Fibroblast of upper back skin (primary cell): ENCODE measurements at places on chromosomes 7 and 10.

DNA sequence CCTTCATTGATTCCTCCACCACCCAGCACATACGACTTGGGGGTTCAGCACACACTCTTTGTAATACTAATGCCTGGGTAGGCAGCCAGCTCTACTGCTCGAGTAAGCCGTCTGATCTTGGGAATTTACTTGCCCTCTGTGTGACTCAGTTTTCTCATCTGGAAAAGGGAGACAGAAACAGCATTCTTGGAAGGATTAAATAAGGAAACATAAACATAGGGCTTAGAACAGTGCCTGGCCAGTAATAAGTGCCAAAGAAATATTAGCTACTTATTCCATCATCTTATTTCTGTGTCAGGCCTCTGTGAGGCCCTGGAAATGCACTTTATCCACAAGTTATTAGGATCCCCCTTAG is 130.1 kb downstream of the TNS3 start:
- peak; percentile 32 for DNase-seq

DNA sequence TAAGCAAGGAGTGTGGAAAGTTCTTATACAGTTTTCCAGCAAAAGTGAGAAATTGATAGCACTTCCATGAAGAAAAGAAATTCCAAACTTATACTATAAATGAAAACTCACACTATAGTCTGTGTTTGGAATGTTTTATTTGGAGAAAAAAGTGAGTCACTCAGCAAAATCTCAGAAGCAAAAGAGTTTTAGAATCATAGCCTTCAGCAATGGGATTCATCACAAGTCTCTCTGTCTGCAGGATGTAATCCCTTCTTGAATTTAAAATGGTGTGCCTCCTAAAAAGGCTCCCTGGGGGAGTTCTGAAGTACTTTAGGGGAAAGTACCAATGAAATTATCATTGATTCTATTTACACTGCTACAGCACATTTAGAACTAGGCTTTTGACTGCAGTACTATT is 756.4 kb downstream of the XPNPEP1 start:
- DNase-seq: peak; percentile 10

GRCh38 chr7:158680754-158681153 is 23.9 kb downstream of the NCAPG2 start:
- no peak for DNase-seq

DNA sequence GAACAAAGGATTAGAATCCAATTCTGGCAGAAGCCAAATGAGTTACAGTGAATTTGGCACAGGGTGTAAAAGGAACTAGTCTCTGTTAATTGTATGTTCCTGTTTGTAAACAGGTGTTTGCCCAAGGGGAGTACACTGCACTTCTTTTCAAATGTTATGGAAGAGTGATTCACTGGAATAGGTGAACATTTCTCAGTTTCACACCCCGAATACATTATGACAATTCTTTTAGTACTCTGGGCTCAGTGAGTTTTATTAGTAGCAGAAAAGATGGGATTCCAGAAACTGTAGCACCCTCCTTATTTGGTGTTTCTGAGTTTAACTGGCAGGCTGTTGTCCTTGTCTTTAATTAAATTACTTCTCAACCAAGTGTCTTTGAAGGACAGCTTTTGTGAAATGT is 329.2 kb downstream of the BBS9 start:
- no peak for DNase-seq

DNA sequence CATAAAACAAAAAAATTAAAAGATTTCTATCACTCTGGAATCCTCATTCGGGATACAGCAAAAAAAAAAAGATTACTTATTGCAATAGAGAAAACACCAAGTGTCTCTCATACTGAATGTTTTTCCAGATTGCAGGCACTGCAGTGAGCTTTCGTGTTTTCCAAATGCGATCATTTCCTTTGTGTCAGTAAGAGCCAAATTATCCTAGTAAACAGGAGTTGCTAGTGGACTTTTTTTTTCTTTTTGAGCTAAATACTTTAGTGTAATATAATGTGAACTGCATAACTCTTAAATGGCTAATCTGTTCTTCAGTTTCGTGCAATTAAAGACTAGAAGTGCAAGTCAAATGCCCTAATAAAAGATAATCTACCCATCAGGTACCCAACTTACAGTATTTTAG is 44.4 kb upstream of the TOMM7 start:
- DNase-seq: peak; percentile 47

- peak; percentile 88 for DNase-seq
These were observed 589 bp downstream of the LDB1 start for GRCh38 chr10:102119417-102120141.

DNA sequence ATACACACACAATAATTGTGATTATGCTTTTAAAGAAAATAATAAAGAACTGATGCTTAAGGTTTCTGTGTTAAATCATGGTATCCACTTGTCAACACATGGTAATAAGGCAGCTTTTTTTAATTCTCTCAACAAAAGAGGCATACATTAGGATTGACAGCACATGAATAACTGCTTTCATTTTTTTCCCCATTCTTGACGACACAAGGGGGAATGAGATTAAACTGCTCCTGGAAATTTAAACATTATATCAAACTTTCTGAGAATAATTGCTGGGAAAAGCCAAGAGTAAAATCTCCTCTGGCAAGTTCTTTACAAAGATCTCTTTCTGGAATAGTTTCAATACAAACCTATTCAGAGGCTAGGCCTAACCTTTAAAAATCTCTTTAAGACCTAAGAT is 99.0 kb upstream of the GPR22 start:
- DNase-seq: peak; percentile 33

GRCh38 chr10:79116801-79117723 is 48.3 kb downstream of the ZMIZ1 start:
- DNase-seq: no peak

GRCh38 chr7:124328774-124329173 is 295.9 kb upstream of the TMEM229A start:
- no peak for DNase-seq

DNA sequence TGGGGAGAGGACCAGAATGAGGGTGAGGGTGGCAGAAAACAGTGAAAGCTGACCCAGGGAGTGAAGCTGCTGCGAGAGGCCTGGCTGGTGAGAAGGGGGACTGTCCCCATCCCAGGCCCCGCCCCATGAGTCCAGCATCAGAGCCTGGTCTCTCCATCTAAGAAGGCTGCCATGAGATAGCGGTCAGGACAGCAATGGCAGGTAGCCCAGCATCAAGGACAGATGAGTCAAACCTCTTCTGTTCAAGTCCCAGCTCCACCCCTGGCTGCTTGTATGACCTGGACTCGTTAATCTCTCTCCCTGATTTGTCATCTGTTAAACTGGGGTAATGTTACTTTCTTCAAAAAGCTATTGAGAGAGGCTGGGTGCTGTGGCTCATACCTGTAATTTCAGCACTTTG is 22.2 kb downstream of the GPNMB start:
- no peak for DNase-seq

- no peak for DNase-seq
These were observed 83.7 kb downstream of the KIF20B start for GRCh38 chr10:89785095-89785494.

DNA sequence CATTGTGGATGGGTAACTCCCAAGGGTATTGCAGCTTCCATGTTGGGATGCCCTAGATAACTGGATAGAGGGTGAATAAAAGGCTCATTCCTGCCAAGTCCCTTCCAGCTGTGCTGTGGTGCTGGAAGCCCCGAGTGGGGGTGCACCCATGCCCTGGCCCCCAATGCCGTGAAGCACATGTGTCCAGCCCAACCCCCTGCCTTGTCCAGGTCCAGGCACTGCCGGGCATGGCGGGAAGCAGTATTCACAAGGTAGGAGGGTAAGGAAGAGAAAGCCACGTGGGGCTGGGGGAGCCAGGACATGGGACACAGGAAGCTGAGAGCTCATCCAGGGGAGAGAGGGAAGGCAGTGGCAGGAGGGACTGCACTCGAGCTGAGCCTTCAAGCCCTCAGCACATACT is 148.2 kb upstream of the CDCA7L start:
- DNase-seq: no peak

- no peak for DNase-seq
These were observed 6.6 kb upstream of the WDFY4 start for GRCh38 chr10:48678041-48678440.

GRCh38 chr7:20007510-20007909 is 209.7 kb downstream of the MACC1 start:
- DNase-seq: peak; percentile 14

DNA sequence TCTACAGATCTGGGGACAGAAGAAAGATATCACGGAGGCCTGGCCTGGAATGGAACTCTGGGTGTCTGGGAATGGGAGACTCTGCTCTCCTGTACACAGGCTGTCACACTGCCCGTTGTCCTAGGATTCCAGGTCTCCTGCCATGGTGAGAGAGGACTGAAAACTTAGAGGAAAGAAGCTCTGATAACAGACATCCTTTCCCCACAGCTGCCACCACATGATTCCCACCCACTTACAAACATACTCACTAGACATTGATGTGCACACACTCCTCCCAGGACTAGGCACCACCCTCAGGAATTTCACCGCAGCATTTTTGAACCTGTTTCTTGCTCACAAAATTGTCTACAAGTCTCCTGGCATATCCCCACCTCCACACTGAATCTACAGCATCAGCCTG is 5.7 kb downstream of the ZNF92 start:
- peak; percentile 37 for DNase-seq

DNA sequence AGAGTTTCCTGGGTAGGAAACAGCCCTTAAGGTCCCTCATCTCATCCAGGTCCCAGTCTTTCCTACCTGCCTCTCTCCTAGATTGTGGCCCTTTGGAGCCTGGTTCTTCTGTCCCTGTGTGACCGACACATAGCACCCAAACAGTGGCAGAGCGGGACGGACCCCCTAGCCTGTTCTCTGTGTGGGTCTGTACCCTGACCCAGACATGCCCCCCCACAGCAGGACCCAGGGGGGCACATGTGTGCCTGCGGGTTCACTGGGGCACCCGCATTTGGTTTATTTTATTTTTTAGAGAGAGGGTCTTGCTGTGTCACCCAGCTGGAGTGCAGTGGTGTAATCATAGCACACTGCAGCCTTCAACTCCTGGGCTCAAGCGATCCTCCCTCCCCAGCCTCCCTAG is 11.5 kb downstream of the LIMK1 start:
- DNase-seq: no peak

DNA sequence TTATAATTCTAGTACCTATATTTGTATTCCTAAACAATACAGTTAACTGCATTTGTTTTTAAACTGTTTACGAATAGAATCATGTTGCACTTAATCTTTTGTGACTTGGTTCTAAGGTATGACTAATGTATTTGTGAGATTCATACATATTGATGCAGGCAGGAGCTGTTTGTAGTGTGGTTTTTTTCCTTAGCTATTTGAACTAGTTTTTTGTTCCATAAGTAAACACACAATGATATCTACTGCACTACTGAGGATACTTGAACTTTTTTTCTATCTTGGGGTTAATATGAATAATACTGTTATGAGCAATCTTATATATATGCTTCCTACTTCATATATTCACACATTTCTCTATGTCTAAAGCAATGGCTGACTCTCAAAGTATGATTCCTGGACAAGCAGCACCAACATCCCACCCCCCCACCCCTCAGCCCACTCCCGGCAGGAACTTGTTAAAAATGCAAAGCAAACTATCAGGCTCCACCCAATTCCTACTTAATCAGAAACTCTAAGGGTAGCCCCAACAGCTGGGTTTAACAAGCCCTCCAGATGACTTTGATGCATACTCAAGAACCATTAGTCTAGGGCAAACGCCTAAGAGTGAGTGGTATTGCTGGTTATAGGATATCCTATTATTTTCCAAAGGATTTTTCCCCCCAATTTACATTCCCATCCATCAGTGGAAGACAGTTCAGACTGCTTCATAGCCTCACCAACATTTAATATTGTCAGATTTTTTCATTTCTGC is 25.8 kb downstream of the BRAF start:
- no peak for DNase-seq

DNA sequence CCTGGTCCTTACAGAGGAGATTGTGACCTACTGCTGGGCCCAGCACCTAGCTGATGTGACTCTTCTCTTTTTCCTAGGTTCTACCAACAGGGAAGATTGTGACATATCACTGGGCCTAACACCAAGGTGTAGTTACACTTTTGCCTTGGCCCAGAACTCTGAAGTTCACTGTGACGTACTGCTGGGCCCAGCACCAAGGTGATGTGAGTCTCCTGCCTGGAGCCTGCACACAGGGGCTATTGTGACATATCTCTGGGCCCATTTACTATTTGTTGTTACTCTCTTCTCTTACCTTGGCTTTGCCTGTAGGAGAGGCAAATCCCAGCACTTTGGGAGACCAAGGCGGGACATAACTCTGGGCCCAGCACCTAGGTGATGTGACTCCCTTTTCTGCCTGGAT is 23.1 kb upstream of the ZNF107 start:
- no peak for DNase-seq

GRCh38 chr10:35827783-35828182 is 185.7 kb upstream of the FZD8 start:
- DNase-seq: no peak

- no peak for DNase-seq
These were observed 535.1 kb downstream of the PTPRN2 start for GRCh38 chr7:158052381-158053060.

DNA sequence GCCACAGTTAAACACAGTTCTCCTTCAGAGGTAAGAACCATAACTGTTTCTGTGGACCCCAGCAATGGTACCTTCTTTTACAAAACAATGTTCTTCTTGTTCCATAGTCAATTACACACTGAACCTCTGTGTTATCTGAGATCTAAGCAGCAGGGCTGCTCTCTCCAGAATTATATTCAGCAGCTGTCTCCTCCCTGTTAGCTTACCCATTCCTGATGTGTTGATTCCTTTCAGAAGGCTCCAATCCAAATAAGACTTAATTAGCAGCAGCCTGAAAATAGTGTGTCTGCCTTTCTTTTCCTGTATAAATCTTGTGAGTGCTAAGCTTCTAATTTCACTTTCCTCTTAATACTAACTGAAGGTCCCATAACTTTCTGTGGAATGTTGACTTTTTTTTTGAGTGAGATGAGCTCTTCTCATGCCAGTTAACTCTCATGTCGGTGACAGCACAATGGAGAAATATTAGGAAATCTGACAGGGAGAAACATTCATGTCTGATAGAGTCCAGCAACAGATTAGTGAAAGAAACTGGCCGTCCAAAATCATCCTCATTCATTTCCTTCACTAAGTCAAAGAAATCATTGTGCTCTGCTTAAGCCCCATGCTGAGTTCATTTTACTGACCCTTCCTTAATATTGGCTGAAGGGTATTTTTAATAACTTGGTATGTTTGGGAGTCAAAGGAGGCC is 226.5 kb downstream of the PRKG1 start:
- DNase-seq: peak; percentile 33

DNA sequence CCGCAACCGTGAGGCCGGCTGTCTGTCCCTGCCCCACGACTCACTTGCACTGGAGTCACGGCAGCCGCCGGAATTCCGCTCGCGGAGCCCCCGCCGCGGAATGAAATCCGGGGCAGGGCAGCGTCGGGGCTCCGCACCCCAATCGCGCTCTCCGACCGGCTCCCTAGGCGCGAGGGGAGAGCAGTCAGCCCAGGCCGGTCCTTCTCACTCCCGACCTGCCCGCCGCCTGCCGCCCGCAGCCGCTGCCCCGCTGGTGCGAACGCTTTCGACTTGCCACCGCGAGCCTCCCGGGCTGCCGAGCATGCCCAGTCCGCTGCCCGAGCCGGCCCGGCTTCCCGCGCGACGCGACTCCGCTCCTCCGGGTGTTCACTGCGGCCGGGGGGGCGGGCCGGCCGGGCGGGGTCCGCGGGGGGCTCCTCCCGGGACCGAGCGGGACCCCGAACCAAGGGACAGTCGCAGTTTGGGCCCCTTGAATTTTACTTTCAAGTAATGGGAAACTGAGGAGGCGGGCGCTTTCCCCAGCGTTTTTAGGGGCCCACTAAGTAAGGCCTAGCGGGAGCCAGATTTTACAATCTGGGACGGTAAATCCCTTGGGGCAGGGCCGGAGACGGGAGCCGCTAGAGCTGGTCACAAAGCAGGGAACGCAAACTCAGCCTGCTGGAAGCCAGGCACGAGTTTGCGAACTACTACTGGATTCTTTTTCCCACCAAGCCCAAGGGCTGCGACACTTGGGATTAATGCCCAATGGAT is at the start of gene SGMS1:
SGMS1 (minus strand) TSS at position 294 of the 750 bp plus-strand sequence. CDS start 279,842 bp downstream, outside the sequence.
- DNase-seq: peak; percentile 86
